Daoy (cell line): ENCODE measurements at places on chromosomes 4 and X. TPM values are rescaled to one million over a fixed set of nuclear protein-coding genes. Genes with fewer than 3 reads are reported as not detected.

AKAP4 gene
- total RNA-seq = not detected in 2 replicates

PLAC8 gene
- 28.2 and 46.7 TPM in 2 replicates for total RNA-seq

PDGFC gene
- total RNA-seq = 34.0 and 53.0 TPM in 2 replicates

PHOX2B gene
- total RNA-seq = not detected in 2 replicates

GC gene
- total RNA-seq = not detected in 2 replicates
